Activated CD8-positive, alpha-beta memory T cell treated with anti-CD3 and anti-CD28 coated beads, Interleukin-2, amount 10 ng/mL, durations not matched to agents 7 days and 5 days (primary cell): ENCODE measurements at places on chromosomes 1 and 21.

DNA sequence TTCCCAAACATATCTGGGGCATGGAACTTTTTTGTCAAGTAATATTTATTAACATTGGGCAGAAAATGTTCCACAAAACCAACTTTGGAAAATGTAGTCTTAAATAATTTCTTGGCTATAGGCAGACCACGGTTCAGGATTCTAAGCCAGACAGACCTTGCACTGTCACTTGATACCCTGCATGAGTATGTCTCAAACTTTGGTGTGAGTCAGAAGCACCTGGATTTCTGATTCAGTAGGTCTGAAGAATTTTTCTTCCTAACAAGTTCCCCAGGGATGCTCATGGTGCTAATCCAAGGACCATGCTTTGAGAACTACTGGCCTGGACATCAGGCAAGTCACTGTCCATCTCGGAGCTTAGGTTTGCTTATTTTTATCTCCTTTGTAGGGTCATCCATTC lies 562.0 kb downstream of the PLPP3 start:
- DNase-seq, result no peak

DNA sequence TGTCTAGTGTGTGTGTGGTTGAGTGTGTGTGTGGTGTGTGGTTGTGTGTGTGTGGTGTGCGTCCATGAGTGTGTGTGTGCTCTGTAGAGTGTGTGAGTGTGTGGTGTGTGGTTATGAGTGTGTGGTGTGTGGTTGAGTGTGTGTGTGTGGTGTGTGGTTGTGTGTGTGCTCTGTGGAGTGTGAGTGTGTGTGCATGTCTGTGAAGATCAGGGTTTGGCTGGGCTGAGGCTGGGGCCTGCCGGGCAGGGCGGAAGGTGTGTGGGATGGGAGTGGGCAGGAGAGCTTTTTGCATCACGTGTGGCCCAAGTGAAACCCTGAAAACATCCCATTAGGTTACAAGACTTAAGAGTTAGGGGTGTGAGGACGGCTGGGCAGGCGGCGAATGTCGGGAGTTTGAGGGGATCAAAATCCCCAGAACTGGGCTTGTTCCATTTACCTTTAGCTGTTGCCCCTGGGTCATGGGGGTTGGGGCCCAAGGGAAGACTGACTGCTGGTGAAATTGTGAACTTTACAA lies 2.9 kb upstream of the FCMR start:
- peak; percentile 66 for DNase-seq

- DNase-seq, result no peak
Observed at GRCh38 chr1:102098536-102098935, 101.8 kb upstream of the OLFM3 start.

DNA sequence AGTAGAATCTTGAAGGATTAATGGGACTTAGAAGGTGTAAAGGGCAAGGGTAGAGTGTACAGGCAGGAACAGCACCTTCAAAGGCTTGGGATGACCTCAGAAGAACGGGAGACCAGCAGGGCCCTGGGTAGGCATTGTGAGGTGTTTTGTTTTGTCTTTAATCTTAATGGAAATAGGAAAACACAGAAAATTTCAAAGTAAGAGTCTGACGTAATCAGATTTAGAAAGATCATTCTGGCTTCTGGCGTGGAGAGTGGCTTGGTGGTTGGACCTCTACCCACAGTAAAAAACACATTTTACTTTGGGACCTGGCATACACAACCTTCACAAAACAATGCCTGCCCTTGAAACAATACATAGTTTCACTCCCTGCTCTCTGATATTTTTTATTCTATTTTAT lies 4.1 kb downstream of the MOV10 start:
- DNase-seq, result no peak

GRCh38 chr1:153345187-153346076 lies 3.2 kb downstream of the PGLYRP4 start:
- DNase-seq, result no peak

DNA sequence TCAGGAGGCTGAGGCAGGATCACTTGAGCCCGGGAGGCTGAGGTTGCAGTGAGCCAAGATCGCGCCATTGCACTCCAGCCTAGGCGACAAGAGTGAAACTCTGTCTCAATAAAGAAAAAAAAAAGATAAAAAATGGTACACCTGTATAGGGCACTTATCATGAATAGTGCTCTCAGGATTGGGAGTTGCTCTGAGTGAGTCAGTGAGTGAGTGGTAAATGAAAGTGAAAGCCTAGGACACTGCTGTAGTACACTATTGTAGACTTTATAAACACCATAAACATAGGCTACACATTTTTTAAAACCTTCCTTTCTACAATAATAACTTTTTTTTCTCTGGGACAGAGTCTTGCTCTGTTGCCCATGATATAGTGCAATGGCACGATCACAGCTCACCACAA lies 16.8 kb downstream of the PHTF1 start:
- no peak for DNase-seq

GRCh38 chr1:193355178-193355577 lies 168.8 kb upstream of the B3GALT2 start:
- no peak for DNase-seq

GRCh38 chr1:9269078-9269501 lies 23.6 kb upstream of the SPSB1 start:
- no peak for DNase-seq

- no peak for DNase-seq
Observed at GRCh38 chr21:26788790-26789189, 56.4 kb downstream of the ADAMTS1 start.

DNA sequence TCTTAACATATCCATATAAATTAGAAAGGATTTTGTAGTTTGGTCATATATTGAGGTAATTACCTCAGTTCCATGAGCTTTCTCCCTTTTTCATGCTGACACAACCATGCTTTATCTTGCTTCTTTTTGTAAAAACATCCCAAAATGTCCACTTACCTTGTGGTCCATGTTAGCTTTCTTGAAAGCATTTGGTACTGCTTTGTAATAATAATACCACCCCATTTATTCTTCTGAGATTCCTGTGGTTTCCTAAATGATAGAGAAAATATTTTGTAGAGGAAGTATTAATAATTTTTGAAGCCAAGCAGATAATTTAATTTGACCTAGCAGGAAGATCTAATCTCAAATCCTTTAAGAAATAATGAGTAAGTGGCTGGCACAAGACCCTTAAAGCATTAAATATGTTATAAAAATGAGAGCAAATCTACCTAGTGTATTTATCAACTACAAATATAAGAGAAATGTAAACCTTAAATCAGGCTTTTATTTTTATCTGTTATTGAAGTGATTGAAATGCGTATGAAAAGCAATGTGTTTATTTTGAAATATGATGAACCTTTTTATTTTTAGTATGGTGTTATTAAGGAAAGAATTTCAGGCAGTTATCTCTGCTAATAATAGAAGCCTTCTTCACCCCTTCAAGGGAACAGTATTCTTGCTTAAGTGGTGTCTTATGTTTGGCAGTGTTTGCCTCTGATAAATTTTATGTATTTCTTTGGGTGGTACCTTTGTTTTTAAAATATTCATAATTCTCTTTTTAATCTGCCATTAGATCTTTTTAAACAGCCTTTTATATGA lies 9.2 kb downstream of the PRKAA2 start:
- DNase-seq, result no peak

DNA sequence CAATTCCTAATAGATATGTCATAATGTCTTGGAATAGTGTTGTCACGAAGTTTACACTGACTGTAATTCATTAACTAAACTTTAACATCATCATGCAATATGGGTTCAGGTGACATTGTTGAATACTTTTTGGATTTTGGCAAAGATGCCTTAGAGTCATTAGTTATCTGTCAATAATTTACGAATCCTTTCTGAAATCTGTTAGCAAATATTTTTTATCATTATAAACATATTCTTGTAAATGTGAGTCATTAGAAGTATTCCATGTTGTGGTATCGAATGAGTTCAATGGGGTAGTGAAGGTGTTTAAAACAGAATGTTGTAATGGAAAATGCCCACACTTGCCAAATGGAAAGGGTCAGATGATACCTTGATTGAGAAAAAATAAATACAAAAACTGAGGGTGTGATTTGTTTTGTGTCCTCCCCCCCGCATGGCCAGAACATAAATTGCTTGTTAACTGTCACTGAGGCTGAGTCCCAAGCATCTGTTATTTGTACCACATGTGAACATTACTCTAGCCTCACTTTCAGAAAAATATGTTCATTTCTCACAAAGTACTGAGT lies 5.2 kb upstream of the NR5A2 start:
- no peak for DNase-seq

DNA sequence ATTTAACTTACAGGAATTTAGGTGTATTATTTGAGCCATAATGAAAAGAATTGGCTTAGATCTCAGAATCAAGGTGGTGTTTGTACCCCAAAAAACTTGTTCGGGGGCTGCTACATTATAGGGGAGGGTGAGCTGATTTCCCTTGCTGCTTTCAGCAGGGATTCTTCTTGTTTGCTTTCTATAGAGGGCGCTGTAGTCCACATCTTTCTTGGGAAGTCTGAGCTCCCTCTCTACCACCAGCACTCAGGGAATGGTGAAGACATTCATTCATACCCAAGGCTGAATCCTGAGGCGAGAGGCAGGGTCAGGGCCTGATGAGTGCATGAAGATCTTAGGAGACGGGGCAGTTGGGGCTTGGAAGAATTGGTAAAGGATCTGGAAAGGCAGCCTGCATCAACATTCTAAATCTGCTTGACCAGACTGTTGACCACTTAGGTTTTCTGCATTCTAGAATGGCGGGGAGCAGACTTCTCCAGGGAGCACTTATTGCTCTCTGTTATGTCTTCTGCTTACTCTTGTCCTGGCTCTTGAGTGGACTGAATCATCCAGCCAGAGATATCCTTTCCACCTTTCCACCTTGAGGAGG lies 18.9 kb downstream of the SPATA46 start:
- DNase-seq, result no peak

DNA sequence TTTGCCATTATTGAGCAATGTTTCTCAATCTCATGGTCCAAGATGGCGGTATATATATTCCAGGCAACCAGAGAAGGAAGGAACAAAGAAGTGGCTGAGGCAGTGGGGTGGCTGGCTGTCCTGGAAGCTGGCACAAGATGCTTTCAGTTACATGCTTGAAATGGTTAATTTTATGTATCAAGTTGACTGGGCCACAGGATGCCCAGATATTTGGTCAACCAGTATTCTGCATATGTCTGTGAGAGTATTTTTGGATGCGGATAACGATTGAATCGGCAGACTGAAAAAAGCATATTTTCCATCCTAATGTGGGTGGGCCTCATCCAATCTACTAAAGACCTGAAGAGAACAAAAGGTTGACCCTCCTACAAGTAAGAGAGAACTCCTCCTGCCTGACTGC lies 55.2 kb downstream of the MAP3K7CL start:
- no peak for DNase-seq

DNA sequence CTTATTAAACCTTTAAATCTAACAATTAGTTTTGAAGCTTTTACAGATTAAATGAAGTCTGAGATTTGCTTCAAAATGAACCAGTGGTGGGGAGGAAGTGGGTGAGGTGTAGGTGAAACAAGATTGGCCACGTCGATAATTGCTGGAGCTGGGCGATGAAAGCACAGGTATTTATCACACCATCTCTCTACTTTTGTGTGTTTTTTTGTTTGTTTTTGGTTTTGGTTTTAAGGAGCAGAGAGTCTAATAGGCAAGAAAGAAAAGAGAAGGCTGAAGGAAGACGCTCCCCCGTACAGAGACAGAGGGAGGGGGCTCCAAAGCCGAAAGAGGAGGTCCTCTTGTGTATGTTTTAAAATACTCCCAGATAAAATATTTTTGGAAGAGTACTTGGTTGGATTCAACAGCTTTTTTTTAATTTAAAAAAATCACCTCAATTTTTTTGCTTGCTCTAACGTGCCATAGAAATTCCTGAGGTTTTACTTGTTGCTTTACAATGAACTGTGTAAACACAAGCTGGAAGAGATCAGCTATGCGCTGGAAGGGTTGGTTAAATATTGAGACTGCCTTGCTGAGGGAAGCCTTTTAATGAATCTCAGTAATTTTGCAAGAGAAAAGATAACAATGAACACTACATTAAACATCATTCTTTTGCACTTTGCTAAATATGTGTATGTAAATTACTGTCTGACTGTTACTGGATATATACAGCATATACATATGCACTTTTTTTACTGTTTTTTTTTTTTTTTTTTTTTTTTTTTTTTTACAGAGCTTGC lies 6.7 kb upstream of the LGALS8 start:
- peak; percentile 78 for DNase-seq

- DNase-seq, result no peak
Observed at GRCh38 chr1:180151508-180151907, 3.2 kb upstream of the QSOX1 start.

- DNase-seq, result peak; percentile 46
Observed at GRCh38 chr1:43653339-43653738, 3.4 kb downstream of the KDM4A start.

DNA sequence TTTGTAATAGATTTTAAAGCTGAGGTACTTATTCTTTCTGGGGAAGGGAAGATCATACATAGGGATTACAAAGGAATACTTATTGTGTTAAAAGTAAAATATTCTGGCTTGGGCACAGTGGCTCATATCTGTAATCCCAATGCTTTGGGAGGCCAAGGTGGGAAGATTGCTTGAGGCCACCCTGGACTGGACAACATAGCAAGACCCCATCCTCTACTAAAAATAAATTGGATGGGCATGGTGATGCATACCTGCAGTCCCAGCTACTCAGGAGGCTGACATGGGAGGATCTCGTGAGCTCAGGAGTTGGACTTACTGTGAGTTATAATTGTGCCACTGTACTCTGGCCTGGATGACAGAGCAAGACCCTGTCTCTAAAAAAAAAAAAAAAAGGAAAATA lies 27.6 kb downstream of the GABPB2 start:
- no peak for DNase-seq

- DNase-seq, result no peak
Observed at GRCh38 chr1:42669936-42670335, 11.7 kb downstream of the PPIH start.

DNA sequence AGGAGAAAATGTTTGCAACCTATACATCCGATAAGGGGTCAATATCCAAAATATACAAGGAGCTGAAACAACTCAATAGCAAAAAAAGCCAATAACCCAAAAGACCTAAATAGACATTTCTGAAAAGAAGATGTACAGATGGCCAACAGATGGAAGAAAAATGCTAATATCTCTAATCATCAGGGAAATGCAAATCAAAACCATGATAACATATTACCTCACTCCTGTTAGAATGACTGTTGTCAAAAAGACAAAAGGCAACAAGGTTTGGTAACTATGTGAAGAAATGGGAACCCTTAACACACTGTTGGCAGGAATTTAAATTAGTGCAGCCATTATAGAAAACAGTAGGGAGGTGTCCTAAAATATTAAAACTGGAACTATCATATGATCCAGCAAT lies 74.7 kb downstream of the LEPR start:
- DNase-seq, result no peak

DNA sequence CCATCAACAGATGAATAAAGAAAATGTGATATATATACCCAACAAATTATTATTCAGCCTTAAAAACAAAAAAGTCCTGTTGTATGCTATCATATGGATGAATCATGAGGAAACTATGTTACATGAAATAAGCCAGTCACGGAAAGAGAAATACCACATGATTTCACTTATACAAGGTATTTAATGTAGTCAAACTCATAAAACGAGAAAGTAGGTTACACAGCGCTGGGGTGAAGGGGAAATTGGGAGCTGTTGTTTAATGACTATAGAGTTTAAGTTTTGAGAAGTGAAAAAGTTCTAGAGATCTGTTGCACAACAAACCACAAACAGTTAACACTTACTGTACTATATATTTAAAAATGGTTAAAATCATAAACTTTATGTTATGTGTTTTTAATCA lies 58.5 kb downstream of the SLC25A24 start:
- DNase-seq, result no peak

- no peak for DNase-seq
Observed at GRCh38 chr1:227223171-227223806, 95.0 kb downstream of the CDC42BPA start.
